ENCODE measurements at places on chromosomes 6 and 20.

- no peak for DNase-seq
Observed at GRCh38 chr6:160277546-160277945, 18.9 kb upstream of the SLC22A2 start.

DNA sequence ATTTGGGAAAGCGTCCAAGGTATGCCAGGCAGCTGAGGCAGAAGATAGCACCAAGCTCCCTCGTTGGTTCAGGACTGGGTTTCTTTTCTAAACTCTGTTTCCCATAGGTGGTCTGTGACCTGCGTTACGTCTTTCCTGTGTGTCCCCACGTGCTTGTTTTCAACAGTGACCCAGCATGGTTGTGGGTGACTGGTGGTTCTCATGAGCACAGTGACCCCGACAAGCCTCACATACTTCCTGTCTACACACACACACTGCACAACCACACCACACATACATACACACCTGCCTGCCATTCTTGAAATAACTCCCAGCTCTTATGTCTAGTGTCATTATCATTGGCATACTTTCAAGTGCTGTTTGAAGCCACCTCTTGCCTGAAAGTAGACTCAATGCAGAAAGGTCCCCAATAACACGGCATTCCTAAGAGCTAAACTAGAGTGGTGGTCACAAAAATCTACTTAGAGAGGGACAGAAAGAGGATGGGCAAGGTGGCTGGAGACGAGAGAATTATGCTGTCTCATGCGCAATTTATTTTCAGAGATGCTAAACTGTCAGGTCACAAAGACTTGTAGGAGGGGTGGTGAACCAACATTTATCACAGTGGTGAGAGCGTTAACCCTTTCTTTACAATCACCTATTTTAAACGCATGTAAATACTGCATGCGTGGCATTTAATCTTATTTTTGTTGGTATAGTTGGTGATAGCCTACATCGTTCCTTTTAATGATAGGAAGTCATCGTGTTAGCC is 66.7 kb downstream of the GCNT2 start:
- DNase-seq, result no peak

DNA sequence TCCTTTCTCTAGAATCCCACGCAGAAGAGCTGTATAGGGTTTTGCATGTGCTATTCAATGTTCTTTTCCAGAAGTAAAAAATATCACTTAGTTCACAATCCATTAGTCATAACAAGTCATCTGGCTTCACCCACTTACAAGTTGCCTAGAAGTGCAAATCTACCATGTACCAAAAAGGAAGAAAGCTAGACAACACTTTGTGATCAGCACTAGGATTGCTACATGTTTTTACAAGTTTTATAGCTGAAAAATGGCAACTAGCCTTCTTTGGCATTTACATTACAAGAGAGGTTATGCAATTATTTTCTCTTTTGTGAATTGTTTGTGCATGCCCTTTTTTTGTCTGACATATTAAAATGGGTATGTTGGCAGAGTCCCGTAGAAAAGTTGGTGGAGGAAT is 85.6 kb upstream of the PTPRK start:
- no peak for DNase-seq

DNA sequence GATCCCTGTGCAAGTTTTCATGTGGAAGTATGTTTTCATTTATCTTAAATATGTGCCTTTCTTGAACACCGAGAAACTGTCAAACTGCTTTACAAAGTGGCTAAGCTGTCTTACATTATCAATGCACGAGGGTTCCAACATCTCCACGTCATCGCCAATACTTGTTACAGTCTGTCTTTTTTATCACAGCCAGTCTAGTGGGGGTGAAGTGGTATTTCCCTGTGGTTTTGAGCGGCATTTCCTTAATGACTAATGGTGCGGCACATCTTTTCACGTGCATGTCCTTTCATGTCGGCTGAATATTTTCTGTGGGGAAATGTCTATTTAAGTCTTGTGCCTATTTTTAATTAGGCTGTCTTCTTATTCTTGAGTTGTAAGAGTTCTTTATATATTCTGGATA is 280.4 kb downstream of the FOXC1 start:
- no peak for DNase-seq

DNA sequence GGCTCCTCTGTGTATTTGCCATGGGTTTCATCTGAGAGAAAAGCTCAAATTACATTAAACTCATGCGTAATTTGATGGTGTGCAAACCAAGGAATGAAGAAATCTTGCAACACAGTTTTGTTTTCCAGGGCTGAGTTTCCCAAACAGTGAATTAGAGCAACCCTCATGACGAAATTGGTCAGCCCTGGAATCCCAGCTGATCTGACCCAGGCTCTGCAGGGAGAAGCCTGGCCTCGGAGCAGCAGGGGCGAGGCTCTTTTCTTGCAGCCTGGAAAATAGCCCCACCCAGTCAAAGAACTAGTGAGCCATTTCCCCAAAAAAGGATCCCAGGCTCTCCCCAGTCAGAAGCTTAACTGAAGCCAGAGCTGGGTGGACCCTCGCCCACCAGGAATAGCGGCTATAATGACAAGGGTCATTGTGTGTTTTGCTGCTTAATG is 107.3 kb upstream of the SNX9 start:
- no peak for DNase-seq

DNA sequence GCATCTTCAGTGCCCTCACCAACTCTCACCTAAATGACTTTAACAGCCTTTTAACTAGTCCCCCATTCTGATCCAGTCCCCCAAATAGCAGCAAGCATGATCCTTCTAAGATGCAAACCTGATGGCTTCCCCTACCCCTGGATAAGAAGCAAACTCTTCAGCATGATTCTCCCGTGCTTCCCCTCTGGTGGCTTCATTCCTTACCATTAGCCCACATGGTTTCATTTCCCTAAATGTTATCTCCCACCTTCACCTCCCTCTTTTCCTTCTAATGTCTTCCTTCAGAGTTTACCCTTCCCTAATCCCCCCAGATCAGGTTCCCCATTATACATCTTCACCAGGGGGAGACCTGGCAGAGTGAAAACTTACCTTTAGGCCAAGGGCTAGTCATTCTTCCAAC is 4.0 kb upstream of the RAB5IF start:
- DNase-seq, result no peak

- DNase-seq, result no peak
Observed at GRCh38 chr6:108851756-108852155, 3.5 kb downstream of the ARMC2 start.

- no peak for DNase-seq
Observed at GRCh38 chr6:132357120-132357519, 44.2 kb downstream of the MOXD1 start.

- DNase-seq, result no peak
Observed at GRCh38 chr20:38877483-38877882, 48.7 kb upstream of the FAM83D start.

DNA sequence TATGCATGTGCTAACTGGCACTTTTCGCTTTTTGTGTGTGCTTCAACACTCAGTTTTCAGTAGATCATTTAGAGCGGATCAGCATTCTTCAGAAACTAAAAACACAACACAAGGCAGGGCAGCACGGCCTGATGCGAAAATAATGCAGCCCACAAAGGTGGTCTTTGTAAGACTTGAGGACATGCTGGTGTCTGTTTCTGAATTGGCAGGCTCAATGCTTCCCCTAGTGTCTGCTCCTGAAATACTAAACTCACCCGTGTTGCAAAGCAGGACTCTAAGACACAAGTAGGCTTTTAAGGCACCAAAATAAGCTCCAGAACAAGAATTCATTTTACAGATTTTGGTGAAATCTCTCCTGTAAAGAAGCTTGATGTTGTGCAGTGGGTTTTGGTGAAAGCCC is 676.5 kb downstream of the TENT5A start:
- no peak for DNase-seq

- no peak for DNase-seq
Observed at GRCh38 chr6:124567401-124567800, 394.8 kb upstream of the RNF217 start.

- DNase-seq, result no peak
Observed at GRCh38 chr6:147508866-147509608, 547 bp downstream of the SAMD5 start.

DNA sequence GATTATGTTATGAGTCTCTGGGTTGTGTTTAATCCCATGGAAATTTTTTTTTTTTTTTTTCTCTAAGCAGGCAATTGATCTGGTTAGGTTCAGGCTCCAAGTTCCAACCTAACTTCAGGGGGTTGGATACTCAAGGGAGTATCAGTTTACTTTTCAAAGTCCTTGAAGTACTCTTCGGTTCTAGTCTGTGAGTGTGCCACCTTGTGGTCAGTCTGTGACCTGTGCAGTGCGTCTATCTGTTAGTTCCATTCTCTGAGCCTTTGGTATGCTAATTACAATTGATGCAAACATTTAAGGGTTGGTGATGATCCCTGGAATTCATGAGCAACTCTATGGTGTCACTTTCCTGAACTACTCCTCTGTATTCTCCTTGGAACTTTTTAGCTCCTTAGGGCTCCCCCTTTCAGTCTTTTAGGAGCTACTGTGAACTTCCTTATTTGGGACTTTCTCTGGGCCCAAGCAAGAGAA is 342.0 kb downstream of the SOX4 start:
- DNase-seq, result no peak

DNA sequence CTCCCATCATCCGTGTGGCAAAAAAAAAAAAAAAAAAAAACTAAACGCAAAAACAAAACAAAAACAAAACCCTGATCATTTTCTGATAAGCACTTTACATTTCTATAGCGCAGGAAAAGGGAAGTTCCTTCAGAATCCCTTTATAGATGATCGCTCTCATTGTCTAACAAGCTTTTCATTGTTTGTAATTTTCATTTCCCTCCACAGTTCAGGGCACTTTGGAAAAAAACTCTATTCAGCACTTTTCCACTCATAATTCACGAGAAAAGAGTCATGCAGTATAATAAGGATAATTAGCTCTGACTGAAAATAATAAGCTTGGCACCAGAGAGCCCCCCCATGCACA is 89.4 kb upstream of the ATXN1 start:
- no peak for DNase-seq

DNA sequence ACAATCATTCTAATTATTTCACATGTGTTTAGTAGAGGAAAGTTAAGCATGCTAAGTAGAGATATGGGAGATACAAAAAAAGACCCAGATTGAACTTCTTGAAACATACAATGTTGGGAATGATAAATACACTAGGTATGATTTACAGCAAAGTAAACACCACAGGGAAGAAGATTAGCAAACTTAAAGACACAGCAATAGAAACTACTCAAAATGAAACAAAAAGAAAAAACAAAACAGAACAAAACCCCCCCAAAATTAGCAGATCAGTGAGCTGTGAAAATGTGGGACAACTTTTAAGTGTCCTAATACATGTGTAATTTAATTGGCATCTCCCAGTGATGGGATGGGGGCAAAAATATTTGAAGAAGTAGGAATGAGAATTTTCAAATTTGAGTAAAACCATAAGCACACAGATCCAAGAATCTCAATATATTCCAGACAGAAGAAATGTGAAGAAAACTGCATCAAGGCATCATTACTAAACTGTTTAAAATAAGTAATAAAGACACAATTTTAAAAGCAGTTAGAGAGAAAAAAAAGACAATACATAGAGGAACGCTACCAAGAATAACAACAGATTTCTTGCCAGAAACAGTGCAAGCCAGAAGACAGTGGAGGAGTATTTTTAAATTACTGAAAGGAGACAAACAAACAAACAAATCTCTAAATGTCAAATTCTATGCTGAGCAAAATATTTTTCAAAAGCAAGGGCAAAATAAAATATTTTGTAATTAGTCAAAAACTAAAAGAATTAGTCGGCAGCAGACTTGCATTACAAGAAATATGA is 473.7 kb downstream of the QKI start:
- DNase-seq, result no peak

GRCh38 chr6:170062209-170062914 is 228.5 kb downstream of the DLL1 start:
- no peak for DNase-seq

GRCh38 chr6:35919827-35920751 is 809 bp downstream of the SRPK1 start:
- no peak for DNase-seq

GRCh38 chr6:44255871-44256774 is 1.2 kb downstream of the SLC35B2 start:
- DNase-seq, result no peak

GRCh38 chr6:10196090-10196489 is 218.8 kb downstream of the TFAP2A start:
- DNase-seq, result no peak

GRCh38 chr6:149884215-149884614 is 13.7 kb downstream of the RAET1E start:
- DNase-seq, result no peak

GRCh38 chr6:108142240-108142639 is 23.6 kb upstream of the NR2E1 start:
- no peak for DNase-seq

DNA sequence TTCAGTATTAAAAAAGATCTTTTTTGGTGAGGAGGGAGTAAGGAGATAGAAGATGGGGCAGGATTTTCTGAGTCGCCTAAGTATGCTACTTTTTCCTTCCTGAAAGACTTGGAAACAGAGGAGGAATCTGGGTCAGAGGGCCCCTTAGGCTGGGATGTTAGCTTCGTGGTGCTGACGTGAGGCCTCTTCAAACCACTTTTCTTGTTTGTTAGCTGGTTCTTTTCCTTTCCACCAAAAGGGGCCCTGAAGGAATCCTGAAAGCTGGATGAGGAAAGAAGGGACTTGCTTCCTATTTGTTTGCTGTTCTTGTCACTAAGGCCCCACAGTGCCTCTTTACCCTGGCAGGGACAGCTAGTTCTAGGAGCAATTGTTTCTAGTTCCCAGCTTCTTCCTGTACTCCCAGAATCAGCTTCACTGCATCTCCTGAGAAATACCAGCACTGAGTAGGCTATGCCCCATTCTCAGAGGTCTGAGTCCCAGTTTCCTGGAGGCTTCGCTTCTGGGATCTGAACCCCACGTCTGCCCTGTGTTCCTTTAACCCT is 2.2 kb upstream of the IL20RA start:
- DNase-seq, result no peak

DNA sequence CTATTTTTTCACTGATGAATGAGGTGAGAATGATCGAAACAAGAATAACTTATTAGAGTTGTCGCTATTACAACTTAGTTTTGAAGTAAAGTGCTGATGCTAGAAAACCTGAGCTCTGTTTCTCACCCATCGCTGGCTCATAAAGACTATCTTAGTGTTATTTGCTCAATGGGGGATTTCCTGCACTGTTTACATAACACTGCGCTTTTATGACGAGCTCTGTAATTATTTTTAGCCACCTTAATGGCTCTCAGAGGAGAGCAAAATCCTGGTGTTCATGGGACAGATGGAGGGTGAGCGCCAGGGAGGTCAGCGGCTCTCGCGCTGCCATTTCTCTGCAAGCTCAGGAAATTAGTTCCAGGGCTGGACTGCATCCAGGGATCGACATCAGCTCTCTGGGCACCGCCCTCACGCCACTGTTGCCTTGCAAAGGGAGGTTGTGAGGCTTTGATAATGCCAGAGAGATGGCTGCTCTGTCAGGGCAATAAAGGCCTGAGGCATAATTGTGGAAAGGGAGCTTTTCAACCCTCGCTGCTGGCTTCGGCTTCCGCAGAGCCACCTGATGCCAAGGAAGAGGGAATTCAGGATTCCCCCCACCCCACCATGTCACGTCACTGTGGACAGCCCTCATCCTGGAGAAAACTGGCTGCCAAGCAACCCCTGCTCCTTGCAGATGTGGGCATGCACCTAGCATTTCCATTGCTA is 72.0 kb downstream of the DACT2 start:
- no peak for DNase-seq

GRCh38 chr20:58696411-58696961 is 3.9 kb downstream of the NPEPL1 start:
- DNase-seq, result no peak
